ENCODE measurements at places on chromosomes 2 and 18.

DNA sequence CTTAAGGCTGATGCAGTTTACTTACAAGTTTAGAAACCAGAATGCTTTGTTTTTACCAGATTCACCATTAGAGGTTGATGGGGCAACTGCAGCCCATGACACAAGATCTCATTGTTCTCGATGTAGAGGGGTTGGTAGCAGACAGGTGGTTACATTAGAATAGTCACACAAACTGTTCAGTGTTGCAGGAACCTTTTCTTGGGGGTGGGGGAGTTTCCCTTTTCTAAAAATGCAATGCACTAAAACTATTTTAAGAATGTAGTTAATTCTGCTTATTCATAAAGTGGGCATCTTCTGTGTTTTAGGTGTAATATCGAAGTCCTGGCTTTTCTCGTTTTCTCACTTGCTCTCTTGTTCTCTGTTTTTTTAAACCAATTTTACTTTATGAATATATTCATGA is 99.4 kb upstream of the IL1R2 start:
- DNase-seq = no peak

- no peak for DNase-seq
These were observed 408.4 kb downstream of the RIT2 start for GRCh38 chr18:42707080-42707479.

GRCh38 chr2:57022496-57022895 is 838.7 kb downstream of the CCDC85A start:
- DNase-seq = no peak

- no peak for DNase-seq
These were observed 6.7 kb downstream of the MIB1 start for GRCh38 chr18:21747268-21747667.

- DNase-seq = no peak
These were observed 271.4 kb downstream of the DCDC2C start for GRCh38 chr2:3974765-3975164.

DNA sequence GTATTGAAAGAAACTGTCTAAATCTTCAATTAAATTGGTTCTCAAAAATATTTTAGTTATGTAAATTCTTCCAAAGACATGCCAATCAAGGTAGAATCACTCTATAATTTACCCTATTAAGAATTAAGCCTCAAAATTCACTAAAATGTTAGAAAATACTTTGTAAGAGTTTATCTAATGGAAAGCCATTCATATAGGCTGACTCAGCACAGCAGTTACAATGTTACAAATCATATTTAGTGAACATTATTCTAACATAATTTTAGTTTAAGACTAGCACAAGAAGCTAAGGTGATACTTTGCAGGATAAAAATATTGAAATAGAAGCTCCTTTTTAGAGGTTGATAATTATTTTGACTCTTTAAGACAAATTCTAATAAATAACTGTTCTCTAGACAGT is 137.0 kb downstream of the ZNF385B start:
- DNase-seq = no peak

DNA sequence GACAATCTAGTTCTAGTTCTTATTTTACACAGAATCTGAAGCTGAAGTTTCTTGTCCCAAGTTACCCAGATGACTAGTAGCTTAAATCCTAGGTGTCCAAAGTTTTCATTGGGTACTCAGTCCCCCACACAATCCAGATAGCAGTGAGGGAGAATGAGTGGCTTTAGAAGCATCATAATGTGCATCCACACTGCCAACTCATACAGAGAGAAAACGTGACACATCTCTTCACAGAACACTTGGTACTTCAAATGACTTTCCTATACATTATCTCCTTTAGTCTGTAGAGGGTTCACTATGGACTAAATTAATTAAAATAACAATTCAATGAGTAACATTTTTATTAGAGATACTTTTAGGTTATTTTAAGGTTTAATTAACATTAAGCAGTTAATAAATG is 45.2 kb downstream of the STRADB start:
- DNase-seq = no peak

GRCh38 chr2:235105821-235106359 is 154.1 kb downstream of the SH3BP4 start:
- DNase-seq = no peak

GRCh38 chr2:7566382-7566881 is 649.2 kb downstream of the RNF144A start:
- no peak for DNase-seq

- no peak for DNase-seq
These were observed 1591.5 kb downstream of the LRP1B start for GRCh38 chr2:140539242-140539875.

DNA sequence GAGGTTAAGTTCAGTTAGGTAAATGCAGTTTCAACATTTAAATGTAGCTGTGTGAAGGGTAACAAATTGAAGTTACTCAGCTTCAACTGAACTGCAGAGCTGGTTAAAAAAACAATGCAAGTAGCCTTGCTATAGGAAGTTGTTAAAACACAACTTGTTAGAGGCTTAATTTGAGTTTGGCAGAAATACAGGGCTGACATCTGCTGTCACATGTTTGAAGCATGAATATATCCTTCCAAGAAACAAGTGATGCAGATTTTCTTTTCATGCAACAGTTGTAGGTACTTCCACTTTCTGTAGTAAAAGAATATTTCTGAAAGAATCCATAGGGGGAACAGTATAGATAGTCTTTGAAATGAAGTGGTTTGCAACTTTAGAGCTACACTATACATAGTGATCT is 208.7 kb upstream of the RASGRP3 start:
- no peak for DNase-seq

- DNase-seq = no peak
These were observed 389.8 kb downstream of the GALNT13 start for GRCh38 chr2:154261473-154262027.

GRCh38 chr2:13508671-13509070 is 791.9 kb downstream of the TRIB2 start:
- DNase-seq = peak; percentile 47

GRCh38 chr18:66048406-66048805 is 297.6 kb downstream of the CDH7 start:
- no peak for DNase-seq

DNA sequence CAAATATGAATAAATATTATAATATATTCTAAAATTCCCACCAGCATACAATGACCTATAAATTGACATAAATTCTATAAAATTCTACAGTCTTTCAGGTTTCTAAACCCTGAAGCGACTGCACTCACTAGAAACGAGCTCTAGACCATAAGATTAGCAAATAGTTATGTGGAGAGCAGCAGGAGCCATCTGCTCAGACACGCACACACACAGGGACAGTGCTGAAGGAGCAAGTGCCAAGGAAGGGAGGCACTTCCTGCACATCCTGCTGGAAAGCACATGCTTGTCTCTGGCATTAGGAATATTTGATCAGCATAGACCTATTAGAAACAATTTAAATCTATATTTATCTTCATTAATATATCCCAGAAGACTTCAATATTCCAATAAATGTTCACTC is 713.9 kb upstream of the CDH2 start:
- DNase-seq = no peak

DNA sequence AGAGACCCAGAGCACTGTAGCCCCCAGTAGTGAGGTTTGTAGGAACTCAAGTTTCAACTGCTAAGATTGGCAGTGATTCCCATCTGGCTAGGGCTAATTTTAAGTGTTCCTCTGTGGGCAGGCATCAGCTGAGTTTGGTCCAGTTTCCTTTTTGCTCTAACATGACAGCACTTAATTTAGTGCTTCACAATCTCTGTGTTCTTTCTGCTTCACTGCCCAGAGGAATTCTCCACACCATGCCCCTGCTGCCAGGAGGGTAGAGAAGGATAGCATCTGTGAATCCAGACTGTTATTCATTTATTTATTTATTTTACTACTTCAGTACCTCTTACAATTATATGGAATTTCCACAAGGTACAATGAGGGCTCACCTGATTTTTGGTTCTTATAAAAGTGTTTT is 549.9 kb upstream of the FSIP2 start:
- DNase-seq = no peak

DNA sequence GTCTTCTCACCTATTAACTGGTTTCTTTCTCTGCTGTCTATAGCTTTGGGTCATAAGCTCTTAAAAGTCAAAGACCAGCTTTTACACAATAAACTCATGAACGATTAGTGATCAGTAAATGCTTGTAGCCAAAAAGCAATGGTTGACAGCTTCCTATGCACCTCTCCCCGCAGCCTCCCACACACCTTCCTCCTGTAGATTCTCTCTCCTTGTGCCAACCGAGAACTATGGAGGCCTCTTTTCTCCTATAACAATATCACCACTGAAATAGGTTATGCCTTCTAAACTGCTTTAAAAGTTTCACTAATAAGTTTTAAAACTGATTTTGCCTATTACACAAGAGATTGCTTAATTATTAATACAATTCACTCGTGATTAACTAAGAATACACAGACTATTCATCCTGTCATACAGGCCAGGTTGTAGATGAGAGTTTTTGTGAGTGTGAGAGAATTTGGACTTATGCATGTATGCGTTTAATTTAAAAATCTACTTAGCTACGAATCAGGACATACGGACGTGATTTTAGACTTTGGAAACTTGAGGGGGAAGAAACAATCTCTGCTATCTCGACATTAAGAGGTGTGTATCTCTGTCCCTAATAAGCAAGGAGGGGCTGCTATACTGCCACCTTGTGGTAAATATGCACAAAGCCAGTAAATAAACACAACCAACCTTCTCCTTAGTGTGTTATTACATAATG is 229.1 kb upstream of the RBBP8 start:
- DNase-seq = peak; percentile 45

DNA sequence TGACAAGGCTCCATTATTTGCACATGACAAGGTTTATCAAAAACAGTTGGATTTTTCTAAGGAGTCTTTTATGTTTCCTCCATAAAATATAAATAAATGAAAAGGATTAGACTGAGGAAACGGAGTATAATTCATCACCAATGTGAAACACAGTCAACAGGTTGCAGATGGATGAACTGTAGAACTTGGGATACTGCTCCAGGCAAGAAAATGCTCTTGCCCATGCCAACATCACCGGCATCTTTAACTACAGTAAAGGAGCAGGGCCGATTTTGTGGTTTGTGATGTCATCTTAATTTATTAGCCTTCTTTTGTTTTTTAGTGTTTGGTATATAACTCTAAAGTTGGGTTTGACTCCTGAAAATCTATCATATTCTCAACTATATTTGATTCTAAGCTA is 577.3 kb downstream of the EPHA4 start:
- no peak for DNase-seq

DNA sequence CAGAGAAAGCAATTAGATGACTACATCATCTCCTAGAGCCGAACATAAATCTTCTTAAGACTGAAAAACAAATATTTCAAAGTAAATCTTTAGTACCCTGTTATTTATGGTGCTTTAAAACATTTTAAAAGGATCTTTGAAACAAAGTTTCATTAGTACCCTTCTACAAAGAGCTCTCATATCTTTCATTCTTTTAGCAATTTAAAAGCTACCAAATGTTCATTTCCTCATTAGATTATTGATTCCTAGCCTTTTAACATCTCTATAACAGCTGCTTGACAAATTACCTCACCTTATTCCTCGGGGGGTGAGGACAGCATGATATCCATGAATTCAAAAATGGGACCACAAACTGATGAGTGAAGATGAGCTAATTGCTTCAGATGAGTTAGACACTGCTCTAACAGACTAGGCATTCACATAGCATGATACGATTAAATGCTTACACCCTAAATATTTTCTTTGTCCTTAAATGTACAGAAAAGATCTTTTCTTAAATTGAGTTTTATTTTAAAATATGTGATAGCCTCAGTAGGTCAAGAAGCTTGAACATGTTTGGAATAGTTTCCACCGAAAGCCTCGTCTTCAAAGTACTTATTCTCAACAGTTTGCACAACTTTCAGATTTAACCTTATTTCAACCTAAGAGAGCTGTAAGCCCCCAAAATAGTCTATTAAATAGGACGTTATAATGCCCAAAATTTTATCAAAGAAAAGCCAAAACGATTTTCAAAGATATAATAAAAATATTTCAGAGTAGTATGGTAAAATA is 2.1 kb downstream of the ATAD2B start:
- DNase-seq = no peak

DNA sequence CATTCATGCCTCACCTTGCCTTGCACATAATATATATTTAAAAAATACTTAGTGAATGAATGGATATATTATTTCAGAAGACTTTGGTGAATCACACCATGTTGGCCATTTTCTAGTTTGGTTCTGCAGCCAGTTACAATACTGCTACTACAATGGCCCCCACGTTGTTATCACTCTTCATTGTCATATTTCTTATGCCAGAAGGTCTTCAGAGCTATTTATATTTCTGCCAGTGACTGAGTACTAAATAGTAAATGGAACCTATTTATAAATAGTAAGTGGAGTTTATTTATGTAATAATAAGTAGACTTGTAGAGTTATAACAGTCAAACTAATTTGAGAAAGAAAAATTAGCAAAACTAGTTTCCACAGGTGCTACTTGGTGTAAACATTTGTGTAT is 516.6 kb upstream of the SYT4 start:
- no peak for DNase-seq

GRCh38 chr2:239245872-239246721 is 154.7 kb downstream of the HDAC4 start:
- peak; percentile 69 for DNase-seq

DNA sequence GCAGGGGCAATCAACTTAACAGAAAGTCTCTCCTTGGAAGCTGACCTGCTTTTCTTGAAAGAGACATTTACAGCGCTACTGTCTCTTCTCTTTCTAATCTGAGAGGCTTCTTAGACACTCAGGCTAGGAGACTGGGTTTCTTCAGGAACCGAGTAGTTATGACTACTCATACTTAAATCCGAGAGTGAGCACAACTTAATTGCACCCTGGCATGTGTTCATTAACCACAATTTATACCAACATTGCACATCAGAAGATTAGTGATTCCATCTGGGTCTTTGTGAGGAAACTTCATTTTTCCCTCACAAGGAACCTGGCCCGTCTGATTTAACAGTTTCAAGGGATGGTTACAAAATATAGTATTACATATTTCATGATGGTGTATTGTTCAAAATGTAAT is 176.9 kb downstream of the UBE2E3 start:
- no peak for DNase-seq

DNA sequence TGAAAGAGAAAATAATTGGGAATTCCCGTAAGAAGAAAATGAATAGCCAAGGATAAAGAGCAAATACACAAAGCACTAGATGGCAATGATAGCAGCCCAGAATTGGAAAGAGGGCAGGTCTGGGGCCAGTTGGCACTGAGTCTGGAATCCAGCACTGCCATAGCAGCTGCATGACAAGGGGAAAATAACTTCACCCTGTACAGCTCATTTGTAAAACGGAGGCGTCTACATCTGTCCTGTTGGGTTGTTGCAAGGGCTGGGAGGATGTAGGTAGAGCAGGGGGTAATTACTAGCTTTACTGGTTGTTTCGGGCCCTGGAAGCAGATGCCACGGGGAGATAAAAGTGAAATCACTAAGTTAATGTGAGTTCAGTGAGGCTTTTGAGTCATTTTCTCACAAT is 110.0 kb upstream of the RASGRP3 start:
- DNase-seq = no peak
